Hindlimb muscle (tissue), 1 donor: ENCODE measurements at places on chromosomes 6 and 20. TPM values are rescaled to one million over a fixed set of nuclear protein-coding genes. Genes with fewer than 3 reads are reported as not detected.
A peak's percentile ranks its signal among the peaks of the same experiment; 100 is the strongest.

Gene CYP39A1
- polyA plus RNA-seq, result 1.5 TPM

DNA sequence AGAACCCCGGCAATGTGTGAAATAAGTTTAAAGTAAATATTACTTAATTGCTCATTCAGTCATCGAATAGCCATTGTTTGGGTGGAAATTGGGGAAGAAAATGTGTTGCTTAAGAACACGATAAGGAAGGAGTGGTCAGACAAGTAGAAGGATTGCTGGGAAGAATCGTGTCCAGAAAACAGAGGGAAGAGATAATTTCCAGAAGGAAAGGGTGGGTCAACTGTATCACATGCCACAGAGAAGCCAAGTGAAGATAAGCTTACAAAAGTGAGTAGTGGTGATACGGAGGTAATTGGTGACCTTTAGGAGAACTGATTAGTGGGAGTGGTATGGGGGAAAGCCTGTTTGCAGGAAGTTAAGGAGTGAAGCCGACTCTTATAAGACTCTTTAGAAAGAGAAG, 306.2 kb downstream of the SOX4 start:
- no peak for DNase-seq

DNA sequence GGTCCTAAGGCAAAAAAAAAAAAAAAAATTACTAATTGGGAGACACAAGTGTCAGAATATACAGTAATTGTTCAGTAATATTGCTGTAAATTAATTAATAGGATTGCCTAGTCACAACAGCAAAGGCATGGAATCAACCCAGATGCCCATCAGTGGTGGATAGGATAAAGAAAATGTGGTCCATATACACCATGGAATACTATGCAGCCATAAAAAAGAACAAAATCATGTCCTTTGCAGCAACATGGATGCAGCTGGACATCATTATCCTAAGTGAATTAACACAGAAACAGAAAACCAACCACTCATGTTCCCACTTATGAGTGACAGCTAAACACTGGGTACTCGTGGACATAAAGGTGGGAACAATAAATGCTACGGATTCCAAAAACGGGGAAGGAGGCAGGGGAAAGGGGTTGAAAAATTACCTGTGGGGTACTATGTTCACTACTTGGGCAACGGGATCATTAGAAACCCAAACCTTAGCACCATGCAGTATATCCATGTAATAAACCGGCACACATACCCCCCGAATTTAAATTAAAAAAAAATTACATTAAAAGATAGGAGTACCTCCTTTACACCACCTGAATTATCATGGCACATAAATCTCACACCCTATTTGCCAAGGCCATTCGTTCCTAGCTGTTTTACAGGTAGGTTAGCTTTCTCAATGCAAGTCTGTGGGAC, 689 bp upstream of the PFDN4 start:
- no peak for DNase-seq

DNA sequence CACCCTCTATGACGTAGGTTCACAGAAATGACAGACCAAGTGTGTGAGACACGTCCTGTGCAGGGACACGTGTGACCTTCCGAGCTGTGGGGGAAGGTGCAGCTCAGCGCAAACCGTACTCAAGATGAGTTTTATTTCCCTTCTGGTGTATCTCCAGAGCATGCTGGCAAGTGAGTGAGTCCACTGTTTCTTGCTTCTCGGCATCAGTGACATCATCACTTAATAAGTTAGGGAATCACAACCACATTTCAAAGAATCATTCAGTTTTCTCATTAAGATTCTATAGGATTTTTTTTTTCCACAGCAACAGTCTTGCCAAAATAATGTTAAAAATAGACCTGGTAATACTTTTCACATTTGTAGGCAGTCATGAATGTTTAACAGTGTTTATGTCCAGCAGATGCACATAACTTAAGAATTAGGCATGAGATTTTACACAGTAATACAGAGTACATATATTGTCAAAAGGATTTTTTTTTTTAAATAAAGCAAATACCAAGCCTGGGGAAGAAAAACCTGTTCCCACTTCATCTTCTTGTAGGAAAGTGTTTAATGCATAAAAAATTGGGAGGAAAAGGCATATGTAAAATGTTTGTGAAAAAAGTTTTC, 417.8 kb downstream of the CDC5L start:
- DNase-seq, result peak; percentile 64

DNA sequence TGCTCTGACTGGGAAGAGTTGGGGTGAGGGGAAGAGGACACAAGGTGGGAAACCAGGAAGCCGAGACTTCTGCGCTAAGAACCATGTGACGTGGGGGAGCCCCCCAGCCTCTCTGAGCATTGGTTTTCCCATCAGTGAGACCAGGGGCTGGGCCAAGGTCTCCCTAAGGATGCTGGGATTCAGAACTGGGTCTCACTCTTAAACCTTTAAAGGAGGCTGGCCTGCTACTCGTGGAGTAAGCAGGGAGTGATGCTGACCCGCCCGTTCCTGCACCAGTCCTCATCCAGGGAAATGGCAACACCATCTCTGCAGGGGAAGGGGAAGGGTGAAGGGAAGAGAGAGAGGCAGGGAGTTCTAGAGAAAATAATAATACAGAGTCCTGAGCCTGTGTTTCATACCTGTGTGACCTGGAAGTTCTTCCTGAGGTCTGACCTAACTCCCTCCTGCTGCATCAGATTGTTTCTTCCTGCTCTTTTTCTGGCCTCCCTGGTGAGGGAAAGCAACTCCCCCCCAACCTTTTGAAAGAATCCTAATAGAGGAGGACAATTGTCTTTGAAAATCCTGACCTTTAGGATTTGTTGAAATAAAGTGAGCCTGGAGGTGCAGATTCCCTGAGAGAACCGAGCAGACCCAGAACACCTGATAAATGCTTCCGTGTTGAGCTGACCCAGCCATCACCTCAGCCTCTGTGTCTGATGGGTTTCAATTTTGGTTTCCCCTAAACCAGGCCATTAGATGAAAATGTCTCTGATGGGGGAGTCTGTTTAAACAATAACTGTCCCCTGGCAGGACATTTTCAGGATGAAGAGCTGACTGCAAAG, 3.0 kb upstream of the GRM4 start:
- DNase-seq, result no peak

DNA sequence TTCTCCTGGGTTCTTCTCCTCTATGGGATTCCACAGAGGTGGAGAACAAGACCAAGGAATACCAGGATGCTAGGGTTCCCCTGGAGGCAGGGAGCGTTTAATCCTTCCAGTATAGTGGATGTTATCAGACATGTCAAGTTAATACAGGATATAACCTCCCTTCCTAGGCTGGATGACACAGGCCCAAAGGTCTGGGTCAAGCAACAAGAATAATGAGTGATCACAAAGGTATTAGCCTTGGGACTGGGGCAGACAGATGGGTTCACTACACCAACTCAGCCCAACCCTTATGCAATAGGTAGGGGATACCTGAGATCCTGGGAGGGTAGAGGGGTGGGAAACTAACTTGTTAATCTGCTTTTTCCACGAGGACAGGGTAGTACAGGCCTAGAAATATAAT, 690.3 kb downstream of the HTR1B start:
- no peak for DNase-seq

Gene KIAA1755
- polyA plus RNA-seq, result 7.0 TPM

GRCh38 chr6:44078827-44079671, 48.2 kb downstream of the MRPL14 start:
- DNase-seq, result peak; percentile 77

Gene CST5
- polyA plus RNA-seq, result not detected

GRCh38 chr20:15146948-15147347, 809.5 kb upstream of the FLRT3 start:
- DNase-seq, result no peak

Gene PREX1
- 20.0 TPM for polyA plus RNA-seq

DNA sequence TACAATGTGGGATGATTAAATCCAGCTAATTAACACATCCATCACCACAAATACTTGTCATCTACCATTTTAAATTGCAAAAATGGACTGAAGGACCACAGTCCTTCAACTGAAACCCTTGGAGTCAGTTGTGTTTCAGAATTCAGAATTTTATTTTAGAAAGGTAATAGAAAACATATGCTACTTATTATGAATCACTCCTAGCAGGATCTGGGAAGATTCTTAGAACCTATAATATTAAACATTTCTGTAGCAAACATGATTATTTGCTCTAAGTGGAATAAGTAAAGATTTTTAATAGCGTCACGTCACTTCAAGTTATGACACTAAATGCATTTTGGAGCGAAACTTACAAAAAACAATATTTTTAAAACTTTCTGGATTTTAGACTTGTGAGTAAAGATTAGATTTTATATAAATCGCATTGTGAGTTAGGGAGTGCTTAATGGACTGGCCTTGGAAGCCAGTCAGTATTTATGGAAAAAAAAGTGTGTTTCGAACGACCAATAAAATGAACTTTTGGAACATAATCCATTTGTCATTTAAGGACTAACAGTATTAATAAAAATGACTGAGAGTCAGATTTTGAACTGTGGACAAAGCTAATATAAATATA, 71.8 kb upstream of the PHACTR2 start:
- peak; percentile 51 for DNase-seq

Gene MEP1A
- not detected for polyA plus RNA-seq

- DNase-seq, result no peak
Observed at GRCh38 chr6:137881522-137881886, 14.4 kb downstream of the TNFAIP3 start.

Gene SPTLC3
- polyA plus RNA-seq, result 1.5 TPM

Gene BPIFB1
- not detected for polyA plus RNA-seq

Gene QRSL1
- 13.8 TPM for polyA plus RNA-seq

Gene LGSN
- not detected for polyA plus RNA-seq

GRCh38 chr6:161068321-161068741, 76.8 kb downstream of the MAP3K4 start:
- no peak for DNase-seq

Gene SLC35F1
- polyA plus RNA-seq, result 1.3 TPM

GRCh38 chr6:152240436-152240835, 396.7 kb downstream of the SYNE1 start:
- no peak for DNase-seq

Gene ASIP
- polyA plus RNA-seq, result 0.68 TPM

Gene ARMH2
- polyA plus RNA-seq, result not detected

Gene PPP1R14C
- polyA plus RNA-seq, result 37.9 TPM

Gene PLA2G7
- 4.7 TPM for polyA plus RNA-seq

DNA sequence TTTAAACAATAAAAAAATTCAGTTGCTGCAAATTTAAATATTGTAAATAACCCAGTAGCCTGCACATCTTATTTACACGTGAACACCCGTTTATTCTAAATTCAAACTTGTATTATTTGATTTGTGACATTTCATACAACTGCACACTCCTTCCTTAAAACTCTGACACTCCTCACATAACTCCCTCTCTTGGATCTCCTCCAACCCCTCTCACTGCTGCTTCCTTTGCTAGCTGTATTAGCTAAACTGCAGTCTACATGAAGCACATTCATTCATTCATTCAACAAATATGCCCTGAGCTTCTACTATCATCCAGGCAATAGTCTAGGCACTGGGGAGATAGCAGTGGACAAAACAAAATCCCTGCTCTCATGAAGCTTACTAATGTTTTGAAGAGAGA, 47.0 kb downstream of the FBXL4 start:
- no peak for DNase-seq

- DNase-seq, result no peak
Observed at GRCh38 chr6:138204792-138205384, 13.4 kb downstream of the PBOV1 start.

GRCh38 chr6:150403458-150404246, 34.8 kb downstream of the IYD start:
- peak; percentile 62 for DNase-seq

Gene TRIM10
- polyA plus RNA-seq, result 0.86 TPM

- DNase-seq, result no peak
Observed at GRCh38 chr20:38612751-38613515, 11.3 kb downstream of the ARHGAP40 start.

GRCh38 chr20:20225325-20226043, 142.4 kb upstream of the INSM1 start:
- DNase-seq, result no peak

DNA sequence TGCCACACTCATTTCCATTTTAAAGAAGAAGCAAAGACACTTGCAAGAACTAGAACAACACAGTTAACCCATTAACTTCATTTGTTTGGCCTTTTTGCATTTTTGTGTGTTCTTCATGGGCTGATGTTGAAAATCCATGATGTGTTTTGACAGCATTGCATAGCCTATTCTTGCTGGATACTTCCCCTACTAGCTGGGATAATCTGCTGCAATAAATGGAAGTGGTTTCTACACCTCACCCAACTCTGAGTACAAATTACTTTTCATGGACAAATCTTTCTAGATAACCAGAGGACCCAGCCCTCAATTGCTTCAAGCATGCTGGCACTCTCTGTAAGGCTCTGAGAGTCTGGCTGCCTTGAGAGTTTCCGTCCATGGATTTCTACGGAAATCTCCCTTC, 26.5 kb downstream of the CST9L start:
- no peak for DNase-seq

- DNase-seq, result no peak
Observed at GRCh38 chr6:12593771-12594529, 122.6 kb upstream of the PHACTR1 start.

- no peak for DNase-seq
Observed at GRCh38 chr6:111766201-111766857, 106.9 kb downstream of the FYN start.

DNA sequence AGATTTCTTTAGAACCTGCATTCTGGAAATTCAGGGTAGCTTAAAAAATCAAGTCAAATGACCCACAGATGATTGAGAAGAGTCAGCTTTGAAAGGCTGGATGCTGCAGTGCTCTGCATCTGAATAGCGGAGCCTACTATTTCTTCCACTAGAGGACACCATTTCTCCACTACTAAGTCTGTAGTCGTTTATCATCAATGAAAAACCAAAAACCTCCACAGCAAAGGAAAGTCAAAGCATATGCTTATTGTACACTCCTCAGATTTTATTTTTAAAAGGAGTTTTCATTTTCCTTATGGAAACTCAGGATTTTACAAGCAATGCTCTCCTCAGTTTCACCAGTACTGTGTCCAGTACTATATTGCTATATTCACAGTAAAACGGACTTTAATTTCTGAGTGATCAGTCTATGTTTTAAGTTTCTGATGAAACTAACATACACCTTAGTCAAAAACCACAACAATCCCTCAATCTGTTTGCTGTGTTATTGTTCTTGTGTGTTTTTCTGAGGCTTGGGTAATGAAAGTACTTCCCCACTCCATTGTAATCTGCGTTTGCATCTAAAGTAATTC, 50.5 kb upstream of the ENPP5 start:
- DNase-seq, result peak; percentile 45

GRCh38 chr6:138509371-138509770, 10.1 kb upstream of the NHSL1 start:
- no peak for DNase-seq

DNA sequence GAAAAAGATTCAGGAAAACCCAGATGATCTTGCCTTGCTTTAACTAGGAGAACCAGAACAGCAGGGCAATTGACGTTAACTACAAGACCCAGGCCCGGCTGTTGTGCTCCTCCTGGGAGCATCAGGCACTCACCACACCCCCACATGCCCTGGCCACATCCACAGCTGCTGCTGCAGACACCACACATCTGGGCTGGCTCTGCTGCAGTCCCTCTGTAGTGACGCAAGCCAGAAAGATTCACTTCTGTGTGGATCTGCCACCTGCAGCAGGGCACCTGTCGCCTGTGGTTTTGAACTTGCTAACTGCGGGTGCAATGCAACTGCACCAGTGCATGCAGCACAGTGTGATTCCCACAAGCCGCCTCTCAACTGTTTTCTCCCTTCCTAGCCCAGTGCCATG, 228.8 kb downstream of the SYNDIG1 start:
- DNase-seq, result no peak

GRCh38 chr6:87897663-87898062, 150.0 kb upstream of the SPACA1 start:
- no peak for DNase-seq
